Thoracic aorta endothelial cell (primary cell): ENCODE measurements at places on chromosomes 5 and 9. TPM values are rescaled to one million over a fixed set of nuclear protein-coding genes. Genes with fewer than 3 reads are reported as not detected.

The C9orf153 gene
- total RNA-seq = 0.22 and 0.27 TPM in 2 replicates

The PKD2L2 gene
- not detected in 2 replicates for total RNA-seq

The ADGRV1 gene
- under 0.01 and 0.50 TPM in 2 replicates for total RNA-seq

The HTR4 gene
- total RNA-seq = 0.07 TPM in 1 of 2 replicates, not detected in the other

The THBS4 gene
- not detected in 2 replicates for total RNA-seq

The LHX6 gene
- under 0.01 and 0.29 TPM in 2 replicates for total RNA-seq

The ORM2 gene
- total RNA-seq = not detected in 2 replicates

The CCDC69 gene
- 8.4 and 14.6 TPM in 2 replicates for total RNA-seq

The NUTM2G gene
- total RNA-seq = not detected in 2 replicates

The TYRP1 gene
- 0.66 TPM in 1 of 2 replicates, not detected in the other for total RNA-seq

The MOB3B gene
- under 0.01 and 0.29 TPM in 2 replicates for total RNA-seq

The HAPLN1 gene
- total RNA-seq = 0.13 and 0.29 TPM in 2 replicates

The GLRA1 gene
- not detected in 2 replicates for total RNA-seq

The TAL2 gene
- not detected in 2 replicates for total RNA-seq

The BARHL1 gene
- total RNA-seq = not detected in 2 replicates

The VLDLR gene
- total RNA-seq = 5.1 and 8.8 TPM in 2 replicates

The CMYA5 gene
- 0.13 and 0.14 TPM in 2 replicates for total RNA-seq

The DPYSL3 gene
- 127 and 148 TPM in 2 replicates for total RNA-seq

The GOLM1 gene
- total RNA-seq = 76.7 and 87.0 TPM in 2 replicates

The DRD1 gene
- total RNA-seq = not detected in 2 replicates

The PCDHGB7 gene
- total RNA-seq = 9.4 and 9.8 TPM in 2 replicates

The IL33 gene
- total RNA-seq = 8.2 and 45.9 TPM in 2 replicates

The CD180 gene
- not detected in 2 replicates for total RNA-seq

The LAMC3 gene
- total RNA-seq = 0.13 and 0.22 TPM in 2 replicates
